ENCODE measurements at places on chromosomes 7 and 10.
A peak's percentile ranks its signal among the peaks of the same experiment; 100 is the strongest.

GRCh38 chr7:77525231-77525630, 11.9 kb upstream of the PTPN12 start:
- DNase-seq: no peak

DNA sequence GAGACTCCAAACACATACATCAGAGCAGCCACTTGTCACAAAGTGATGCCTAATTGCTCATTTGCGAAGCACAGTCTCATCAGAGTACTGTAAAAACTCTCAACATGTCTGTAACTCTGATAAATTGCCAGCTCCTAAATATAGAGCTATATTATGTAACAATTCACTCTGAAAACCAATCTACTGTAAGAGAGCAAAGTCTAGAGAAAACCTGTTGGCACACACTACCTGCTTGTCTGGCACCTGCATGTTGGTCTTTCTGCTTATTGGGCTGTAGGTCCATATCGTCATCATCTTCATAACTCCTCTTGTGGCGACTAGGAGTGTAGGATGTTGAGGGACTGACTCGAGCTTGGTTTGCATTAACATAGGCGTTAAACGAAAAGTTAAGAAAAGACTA, 19.8 kb downstream of the MCMBP start:
- no peak for DNase-seq

DNA sequence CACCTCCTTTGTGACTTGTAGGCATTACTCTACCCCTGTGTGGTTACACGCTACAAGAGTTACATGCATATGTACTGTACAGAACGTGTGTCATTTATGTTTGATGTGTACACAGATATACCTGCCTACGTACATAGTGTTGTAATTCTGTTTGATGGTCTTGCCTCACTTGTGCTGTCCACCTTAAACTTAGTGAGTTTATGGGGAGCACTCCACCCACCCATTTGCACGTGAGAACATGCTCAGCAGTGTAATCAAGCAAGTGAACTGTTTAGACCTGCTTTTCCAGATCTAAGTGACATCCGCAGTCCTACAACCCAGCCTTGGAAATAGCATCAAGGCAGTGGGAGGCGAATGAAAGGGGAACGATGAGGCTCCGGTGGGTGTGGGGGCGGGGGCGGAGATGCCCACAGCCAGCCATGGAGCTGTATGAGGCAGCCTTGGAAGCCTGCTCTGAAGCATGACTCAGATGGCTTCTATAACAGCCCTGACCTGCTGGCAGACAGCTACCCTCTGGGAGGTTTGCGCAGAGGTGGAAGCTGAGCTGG, 52.1 kb downstream of the SUFU start:
- DNase-seq: no peak

DNA sequence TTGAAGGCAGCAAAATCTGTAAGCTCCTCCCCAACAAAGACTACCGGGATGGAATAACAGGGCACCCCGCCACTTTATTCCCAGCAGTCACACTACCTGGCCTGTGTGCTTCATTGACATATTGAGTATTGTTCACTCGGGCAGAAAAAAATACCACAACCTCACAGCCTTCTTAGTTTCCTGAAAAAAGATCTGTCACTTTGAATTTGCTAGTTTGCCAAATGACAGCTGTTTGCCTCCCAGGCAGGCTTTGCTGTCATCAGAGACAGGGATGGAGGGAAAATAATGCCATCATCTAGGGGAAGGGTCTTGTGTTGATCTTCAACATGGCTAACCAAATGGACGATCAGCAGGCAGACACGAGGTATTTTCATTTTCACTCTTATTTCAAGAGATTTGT, 26.9 kb downstream of the BMPER start:
- DNase-seq: no peak

DNA sequence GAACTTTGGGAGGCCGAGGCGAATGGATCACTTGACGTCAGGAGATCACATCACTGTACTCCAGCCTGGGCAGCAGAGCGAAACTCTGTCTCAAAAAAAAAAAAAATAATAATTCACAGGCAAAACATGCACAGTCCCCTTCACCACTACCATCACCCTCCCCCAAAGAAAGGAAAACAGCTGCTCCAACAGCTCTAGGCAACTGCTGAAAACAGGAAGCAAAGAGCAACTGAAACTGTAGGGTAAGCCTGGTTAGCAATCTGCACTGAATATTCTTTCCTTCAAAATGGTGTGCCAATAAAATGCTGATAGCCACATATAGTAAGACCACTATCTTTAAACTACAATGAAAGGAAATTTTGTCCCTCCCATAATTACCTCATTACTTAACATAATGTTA, 11.8 kb downstream of the NT5C2 start:
- DNase-seq: no peak

- DNase-seq: no peak
Observed at GRCh38 chr7:129771201-129771927, 159.8 kb downstream of the NRF1 start.

- DNase-seq: peak; percentile 62
Observed at GRCh38 chr7:91420606-91421005, 156.4 kb downstream of the FZD1 start.

DNA sequence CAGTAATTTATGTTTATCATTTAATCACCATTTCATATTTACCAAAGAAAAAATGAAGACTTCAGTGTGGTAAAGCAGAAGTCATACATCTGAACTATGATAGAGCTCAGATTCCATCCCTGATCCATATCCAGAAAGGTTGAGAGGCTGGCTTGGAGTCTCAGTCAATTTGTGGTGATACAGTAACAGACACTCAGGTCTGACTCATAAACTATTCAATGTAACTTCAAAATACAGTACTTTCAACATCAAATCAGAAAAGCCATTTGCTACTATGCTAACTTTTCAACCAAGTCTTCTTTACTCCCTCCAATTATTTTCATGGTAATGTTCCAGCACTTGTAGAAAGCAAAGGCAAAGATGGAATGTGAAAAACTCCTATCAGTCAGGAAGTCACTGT, 190.4 kb downstream of the HDAC9 start:
- DNase-seq: no peak

GRCh38 chr7:86991771-86992191, 67.7 kb downstream of the ELAPOR2 start:
- no peak for DNase-seq

GRCh38 chr7:130008941-130009847, 42.0 kb downstream of the ZC3HC1 start:
- no peak for DNase-seq

DNA sequence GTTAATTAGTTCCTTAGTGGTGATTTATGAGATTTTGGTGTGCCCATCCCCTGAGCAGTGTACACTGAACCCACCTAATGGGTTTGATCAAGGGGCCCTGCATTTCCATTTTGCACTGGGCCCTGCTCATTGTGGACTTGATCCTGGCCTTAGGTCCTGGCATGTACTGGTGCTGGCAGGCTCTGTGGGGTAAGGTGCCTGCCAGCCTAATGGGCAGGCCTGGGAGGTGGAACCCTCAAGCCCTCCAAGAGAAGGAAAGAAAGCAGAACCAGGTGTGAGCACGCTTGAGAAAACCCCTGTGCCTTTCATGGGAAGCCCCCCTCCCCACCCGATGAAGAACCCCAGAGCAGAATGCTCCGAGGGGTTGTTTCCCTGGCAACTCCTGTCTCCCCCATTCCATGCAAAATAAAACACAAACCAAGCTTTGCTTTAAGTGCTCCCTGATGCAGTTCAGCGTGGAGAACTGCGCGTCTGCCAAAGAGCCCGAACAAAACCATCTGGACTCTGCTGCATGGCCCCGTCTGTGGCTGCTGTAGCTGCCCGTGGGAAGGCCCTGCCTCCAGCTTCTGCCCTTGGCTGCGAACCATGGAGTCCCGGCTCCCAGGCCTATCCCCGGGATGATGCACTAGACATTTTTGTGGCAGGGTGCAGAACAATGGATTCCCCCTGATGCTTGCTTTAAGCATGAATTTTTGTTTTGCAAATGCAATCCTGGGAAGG, 123.3 kb downstream of the PRPF18 start:
- DNase-seq: no peak

- DNase-seq: no peak
Observed at GRCh38 chr7:2587778-2588177, 29.0 kb downstream of the IQCE start.

- no peak for DNase-seq
Observed at GRCh38 chr7:128443831-128444600, 11.7 kb upstream of the HILPDA start.

DNA sequence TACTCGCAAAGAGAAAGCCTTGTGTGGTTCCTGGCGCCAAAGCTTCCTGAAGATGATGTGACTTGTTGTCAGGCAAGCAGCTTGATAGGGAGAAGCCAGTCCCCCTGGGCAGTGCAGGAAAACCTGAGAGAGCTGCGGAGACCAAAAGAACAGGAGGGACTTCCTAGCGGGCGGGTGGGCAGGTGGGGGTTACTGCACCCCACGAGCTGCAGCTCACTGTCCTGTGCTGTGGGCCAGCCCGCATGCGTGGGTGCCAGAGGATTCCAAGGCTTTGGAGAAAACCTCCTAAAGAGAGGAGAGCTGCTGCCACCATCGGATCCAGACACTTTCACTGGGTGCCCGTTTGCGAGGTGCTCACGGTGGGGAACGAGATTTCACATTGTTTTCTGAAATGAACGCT, 145.1 kb downstream of the ACTR3B start:
- DNase-seq: no peak

- no peak for DNase-seq
Observed at GRCh38 chr7:36128448-36129047, 24.5 kb upstream of the EEPD1 start.

- no peak for DNase-seq
Observed at GRCh38 chr10:3045471-3046209, 21.7 kb upstream of the PFKP start.

DNA sequence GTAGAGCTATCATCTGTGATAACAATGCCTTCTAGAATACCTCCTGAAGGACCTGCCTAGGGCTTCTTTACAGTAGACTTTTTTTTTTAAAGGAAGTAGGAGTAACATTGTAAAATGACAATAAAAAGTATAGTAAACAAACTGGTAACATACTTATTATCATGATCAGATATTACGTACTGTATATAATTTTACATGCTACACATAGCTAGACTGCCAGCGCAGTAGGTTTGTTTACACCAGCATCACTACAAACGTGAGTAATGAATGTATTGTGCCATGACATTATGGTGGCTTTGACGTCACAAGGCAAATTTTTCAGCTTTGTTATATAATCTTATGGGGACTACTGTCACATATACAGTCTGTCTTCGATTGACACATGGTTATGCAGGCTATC, 15.4 kb upstream of the ZRANB1 start:
- DNase-seq: no peak

DNA sequence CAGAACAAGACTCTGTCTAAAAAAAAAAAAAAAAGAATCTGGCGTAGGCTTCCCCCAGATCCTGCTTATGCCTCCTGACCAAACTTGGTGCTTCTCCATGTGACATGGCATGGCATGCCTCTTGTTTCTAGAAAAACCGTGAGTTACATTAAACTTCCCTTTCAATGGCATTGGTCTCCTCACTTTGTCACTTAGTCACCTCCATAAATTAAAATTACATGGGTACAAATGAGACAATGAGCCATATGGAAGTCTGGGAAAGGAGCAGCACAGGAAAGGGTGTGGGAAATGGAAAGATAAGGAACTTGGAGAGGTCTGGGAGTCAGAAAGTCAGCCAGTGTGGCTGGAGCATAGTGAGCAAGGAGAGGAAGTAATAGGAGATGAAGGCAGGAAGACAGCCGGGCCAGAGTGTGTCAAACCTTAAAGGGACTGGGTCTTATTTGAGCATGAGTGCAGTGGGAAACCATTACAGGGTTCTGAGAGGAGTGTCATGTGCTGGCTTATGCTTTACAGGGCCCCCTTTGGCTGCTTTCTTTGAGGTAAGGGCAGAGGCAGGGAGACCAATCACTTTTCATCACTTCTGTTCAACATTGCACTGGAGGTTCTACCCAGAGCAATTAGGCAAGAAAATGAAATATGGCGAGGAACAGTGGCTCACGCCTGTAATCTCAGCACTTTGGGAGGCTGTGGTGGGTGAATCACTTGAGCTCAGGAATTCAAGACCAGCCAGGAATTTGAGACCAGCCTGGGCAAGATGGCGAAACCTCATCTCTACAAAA, 21.3 kb upstream of the ZMIZ2 start:
- DNase-seq: no peak

GRCh38 chr10:12700557-12700874, 301.0 kb downstream of the CCDC3 start:
- DNase-seq: no peak

- DNase-seq: no peak
Observed at GRCh38 chr7:84193747-84194146, 842 bp downstream of the SEMA3A start.
